NCI-H2081 (cell line): ENCODE measurements at places on chromosomes 11 and 22.

- DNase-seq = no peak
Observed at GRCh38 chr11:81135570-81135969, 1598.1 kb downstream of the FAM181B start.

GRCh38 chr11:88324562-88325345 is 12.8 kb downstream of the CTSC start:
- DNase-seq = no peak

DNA sequence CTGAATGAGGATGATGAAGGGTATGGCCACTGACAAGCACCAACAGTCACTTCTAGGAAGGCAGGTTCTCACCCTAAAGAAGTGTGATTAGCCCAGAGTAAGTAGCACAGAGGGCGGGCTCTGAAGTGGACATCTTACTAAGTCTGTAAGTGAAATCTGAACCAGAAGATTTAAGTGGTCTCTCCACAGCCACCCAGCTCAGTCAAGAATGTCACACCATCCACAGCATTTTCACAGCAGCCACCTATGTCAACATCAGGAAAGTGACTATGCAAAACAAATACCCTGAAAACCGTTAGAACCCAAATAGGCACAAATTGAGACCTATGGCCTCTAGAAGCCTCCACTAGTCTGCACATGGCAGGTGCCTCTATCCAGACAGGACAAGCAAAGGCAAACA is 23.0 kb upstream of the STK33 start:
- DNase-seq = no peak

GRCh38 chr11:3200388-3201111 is 18.1 kb downstream of the MRGPRG start:
- no peak for DNase-seq

DNA sequence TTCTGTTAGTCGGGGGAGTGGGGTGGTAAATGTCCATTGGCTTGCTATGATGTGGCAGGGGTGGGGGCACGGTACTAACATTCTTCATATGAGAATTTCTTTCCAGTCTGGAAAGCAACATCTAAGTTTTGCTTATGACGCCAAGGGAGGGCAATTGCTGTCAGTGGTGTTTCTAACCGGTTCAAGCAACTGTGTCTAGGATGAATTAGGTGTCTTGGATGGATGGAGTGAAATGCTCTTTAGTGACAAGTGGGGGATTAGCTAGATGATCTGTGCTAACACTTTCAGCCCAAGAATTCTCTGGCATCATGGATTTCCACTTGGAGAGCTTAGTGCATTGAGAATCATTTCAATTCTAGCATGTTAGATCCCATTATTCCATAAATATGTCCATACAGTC is 262.6 kb upstream of the SORL1-AS1 start:
- no peak for DNase-seq

- no peak for DNase-seq
Observed at GRCh38 chr11:119426142-119426541, 3.2 kb upstream of the THY1 start.
